IPS DF 19.7 (cell line): ENCODE measurements at places on chromosomes 6 and 20.

GRCh38 chr20:22823119-22823518, 212.0 kb upstream of the SSTR4 start:
- no peak for DNase-seq

DNA sequence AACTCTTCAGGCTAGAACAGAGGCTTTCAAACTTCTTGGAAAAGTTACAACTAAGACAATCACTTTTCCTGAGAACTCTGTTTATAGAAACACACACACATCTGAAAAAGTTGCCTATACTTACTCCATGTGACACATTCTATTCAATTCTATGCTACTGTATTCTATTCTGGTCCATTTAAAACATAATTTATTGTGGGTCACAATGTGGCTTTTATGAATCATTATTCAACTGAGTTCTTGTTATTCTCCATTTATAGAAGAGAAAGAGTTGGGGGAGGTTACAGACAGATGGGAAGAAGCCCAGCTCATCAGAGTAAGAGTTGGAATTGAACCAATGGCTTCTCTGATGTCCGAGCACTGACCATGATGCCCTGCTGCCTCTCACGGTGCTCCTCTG, 21.6 kb upstream of the BCAS1 start:
- no peak for DNase-seq

- DNase-seq, result no peak
Observed at GRCh38 chr6:43949551-43949991, 177.7 kb downstream of the MRPL14 start.

- no peak for DNase-seq
Observed at GRCh38 chr20:33981964-33982363, 11.7 kb upstream of the RALY start.

DNA sequence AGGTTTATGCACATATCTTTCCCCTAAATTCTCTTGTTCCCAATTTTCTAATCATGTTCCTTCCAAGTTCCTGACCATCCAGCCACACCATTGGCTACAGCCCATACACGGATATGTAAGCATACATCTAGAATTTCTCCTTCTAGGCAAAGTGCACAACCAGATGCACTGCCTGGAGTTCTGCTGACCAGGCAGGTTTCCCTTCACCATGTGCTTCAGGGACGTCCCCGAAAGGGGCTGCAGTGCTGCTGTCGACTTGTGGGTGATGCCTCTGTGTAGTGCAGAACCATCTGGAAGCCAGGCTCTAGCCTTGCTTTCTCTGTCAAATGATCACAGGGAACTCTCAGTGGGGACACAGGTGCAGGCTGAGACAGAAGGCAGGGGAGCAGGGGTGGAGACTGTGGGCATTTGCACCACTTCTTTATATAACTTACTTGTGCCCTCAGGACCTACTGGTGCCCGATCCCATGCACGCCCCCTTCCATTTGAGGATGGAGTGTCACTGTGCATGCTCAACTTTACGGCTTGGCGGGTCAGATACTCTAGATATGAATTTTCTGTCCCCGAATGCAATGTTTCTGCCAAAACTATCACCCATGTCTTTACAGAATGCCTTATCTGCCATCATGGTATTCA, 37.5 kb upstream of the SMOC2 start:
- DNase-seq, result no peak

- no peak for DNase-seq
Observed at GRCh38 chr6:26118999-26119398, 31.8 kb downstream of the HFE start.

GRCh38 chr20:35772563-35773058, 796 bp downstream of the PHF20 start:
- DNase-seq, result no peak

GRCh38 chr20:871436-871835, 37.9 kb downstream of the FAM110A start:
- DNase-seq, result no peak

- no peak for DNase-seq
Observed at GRCh38 chr6:42263165-42263728, 45.6 kb upstream of the MRPS10 start.

- no peak for DNase-seq
Observed at GRCh38 chr6:149306967-149307366, 10.5 kb upstream of the TAB2 start.

DNA sequence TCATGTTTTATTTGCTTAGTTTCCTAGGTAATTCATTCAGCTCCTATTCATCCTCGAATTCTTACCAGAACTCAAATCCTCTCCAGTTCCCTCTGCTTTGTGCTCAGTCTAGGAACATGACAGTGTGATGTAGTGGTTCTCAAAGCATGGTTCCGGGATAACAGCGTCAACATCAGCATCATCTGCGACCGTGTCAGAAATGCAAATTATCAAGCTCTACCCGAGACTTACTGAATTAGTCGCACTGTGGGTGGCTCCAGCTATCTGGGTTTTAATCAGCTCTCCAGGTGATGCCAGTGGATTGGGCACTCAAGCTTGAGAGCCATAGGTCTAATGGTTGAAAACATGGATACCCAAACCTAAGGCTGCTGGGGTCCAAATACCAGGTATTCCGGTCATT, 7.7 kb upstream of the STK35 start:
- no peak for DNase-seq

DNA sequence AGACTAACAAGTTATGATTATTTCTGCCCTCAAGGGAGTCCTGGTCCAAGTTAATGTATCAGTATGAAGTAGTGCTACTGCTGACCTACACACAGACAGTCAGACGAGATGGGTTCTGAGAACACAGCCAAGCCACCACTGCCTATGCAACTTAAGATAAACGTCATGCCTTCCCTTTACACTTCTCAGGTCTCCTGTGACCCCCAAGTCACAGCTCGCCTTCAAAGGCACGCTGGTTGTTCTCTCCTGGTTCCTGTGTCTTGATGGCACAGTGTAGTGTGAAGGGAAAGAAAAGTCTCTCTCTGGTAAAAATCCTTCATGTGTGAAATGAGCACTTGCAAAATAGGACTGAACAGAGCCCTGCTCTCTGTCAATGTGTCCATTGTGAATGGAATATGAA, 377.8 kb downstream of the ADGRB3 start:
- no peak for DNase-seq

DNA sequence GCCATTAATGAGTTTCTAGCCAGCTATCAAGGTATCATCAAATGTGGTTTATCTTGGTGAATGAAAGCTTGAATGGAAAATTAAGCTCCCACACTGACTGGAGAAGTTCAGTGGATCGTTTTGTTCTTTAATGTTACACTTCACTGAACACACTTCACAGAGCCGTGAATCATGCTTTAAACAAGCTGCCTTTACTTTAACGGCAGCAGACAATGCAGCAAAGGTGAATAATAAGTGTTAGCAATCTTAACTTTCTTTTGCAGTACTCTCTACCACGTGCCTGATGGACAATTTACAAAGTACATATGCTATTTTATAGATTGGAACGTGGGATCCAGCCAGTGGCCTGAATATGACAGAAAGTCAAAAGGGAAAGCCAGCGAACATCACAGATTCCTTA, 424.5 kb downstream of the GRIK2 start:
- no peak for DNase-seq

GRCh38 chr20:6519556-6519955, 247.9 kb upstream of the BMP2 start:
- DNase-seq, result no peak

DNA sequence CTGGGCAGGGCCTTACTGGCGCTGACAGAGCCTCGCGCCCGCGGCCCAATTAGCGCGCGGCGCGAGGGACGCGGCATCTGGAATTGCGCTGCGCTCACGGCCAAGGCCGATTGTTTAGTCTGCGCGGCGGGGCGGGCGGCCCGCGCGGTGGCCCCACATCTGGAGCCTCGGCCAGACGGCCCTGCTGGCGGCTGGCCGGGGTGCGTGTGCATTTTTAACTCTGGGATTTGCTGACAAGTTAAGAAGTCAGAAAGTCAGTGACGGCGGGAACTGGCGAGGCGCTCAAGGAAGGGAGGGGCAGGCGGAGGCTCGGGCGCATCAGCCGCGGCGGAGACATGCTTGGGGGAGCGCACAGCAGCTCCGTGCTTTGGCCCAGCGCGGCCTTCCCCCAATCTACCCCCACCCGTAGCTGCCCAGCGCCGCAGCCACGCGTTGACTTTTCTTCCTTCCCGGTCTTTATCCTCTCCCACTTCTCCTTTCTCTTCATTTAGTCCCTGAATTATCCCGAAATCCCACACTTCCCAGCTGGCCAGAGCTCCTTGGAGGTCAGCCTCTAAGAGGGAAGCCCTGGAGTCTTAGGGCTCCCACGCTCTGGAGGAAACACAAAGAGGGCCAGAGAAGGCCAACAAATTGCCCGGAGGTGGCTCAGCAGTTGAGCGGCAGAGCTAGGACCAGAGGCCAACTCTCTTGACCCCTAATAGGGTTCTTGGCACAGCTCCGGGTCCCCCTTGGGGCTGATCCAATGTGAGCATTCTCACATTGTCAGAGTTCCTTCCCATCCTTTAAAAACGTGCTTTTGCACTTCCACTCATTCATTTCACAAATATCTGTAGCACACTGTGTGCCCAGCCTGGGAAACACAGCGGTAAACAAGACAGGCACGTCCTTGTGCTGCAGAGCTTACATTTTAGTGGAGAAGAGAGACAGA, 40.8 kb upstream of the FOXP4 start:
- no peak for DNase-seq

DNA sequence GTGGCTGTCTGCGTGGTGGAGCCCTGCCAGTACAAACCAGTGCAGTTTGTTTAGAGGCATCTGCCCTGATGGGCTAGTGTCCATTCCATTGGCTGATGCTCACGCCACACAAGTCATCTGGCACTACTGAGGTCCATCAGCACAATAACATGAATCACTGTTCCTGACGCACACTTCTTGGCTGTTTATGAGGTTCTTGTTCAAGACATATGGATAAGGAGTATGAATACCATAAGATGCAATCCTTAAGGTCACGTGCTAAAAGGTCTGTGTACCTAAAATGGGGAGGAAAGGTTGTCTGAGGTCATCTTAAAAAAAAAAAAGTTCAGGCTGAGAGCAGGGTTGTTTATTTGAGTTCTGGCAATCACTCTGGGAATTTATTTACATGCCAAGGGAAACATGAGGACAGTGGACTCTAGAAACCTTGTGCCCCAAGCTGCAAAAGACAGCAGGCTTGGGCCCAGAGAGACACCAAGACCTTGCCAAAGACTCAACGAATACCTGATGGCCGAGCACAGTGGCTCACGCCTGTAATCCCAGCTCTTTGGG, 54.1 kb upstream of the SHLD1 start:
- no peak for DNase-seq

DNA sequence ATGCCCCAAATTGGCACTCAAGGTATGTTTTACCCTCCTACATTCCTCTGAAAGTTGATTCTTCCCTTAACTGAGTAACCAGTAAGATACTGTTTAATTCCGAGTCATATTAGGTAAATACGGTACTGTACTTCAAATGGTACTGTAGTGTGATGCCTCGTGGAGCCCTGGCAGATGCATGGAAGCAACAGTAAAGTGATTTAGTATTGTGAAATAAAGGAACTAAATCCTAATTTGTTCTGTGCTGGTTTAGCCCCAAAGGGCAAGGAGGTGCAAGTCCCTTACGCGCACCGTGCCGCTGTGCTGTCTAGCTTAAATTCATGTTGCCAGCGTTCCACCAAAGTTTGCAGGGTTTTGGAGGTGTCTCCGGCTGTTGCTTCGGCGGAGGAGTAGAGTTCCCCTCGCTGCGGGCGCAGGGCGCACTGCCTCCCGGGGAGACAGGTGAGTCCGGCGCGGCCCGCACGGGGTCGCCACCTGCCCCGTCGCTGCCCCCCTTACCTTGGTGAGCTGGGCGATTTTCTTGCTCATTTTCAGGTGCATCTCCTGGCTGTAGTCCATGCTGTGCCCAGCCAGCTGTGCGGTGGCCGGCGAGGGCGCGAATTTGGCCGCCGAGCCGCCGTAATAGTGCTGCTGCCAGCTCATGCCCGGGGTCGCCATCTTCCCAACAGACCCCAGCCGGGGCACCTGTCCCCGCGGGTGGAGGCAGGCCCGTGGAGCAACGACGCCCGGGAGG, 655 bp downstream of the FAM184A start:
- no peak for DNase-seq

GRCh38 chr20:24146231-24146634, 157.7 kb upstream of the GGTLC1 start:
- no peak for DNase-seq

- DNase-seq, result no peak
Observed at GRCh38 chr20:37347347-37347823, 1.4 kb downstream of the SRC start.

- no peak for DNase-seq
Observed at GRCh38 chr6:108113557-108114519, 39.3 kb upstream of the OSTM1 start.

DNA sequence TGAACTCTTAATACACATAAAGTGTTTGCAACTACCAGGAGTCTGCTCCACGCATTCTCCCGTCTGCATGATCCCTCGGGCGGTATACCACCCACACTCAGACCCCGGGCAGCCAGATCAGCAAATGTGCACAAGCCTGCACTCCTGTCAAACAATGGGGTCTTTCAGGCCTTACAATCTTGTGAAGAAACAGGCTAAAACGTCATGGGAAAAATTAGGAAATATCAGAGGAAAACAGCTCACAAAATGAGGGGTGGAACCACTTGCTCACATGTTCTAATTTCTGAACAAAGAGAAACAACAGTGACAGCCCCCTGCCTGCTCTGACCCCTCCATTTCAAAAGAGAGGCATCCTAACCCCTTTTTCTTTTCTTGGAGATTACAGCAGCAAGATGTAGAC, 69.4 kb downstream of the BACH2 start:
- no peak for DNase-seq

DNA sequence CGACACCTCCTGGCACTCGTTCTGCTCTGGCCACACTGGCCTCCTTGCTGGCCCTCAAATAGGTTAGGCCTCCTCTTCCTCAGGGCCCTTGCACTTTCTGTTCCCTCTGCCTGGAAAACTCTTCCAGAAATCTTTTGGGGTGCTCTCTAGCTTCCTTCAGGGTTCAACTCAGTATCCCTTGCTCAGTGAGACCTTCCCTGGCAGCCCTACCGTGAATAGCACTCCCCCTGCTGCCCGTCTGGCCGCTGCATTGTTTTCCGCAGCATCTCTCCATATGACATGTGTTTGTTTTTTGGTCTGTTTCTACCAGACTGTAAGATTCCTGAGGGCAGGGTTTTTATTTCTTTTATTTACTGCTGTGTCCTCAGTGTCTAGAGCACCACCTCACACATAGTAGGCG, 6.7 kb downstream of the DDX27 start:
- DNase-seq, result no peak

DNA sequence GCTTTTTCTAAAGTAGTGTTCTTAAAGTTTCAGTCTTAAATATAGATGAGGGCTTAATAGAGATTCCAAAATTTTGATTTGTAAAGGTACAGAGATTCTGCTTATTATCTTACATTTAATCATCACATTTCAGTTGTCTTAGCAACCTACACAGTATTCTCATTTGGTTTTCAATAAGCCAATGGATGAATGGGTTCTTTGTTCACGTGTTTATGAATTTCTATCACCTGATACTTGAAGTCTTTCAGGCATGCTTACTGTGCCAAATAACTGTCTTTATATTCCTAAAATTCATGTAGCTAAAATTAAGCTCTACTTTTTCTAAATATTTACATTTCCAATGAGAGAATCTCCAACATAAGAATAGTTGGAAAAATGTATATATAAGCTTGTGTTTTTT, 152.7 kb downstream of the EYA4 start:
- DNase-seq, result no peak

GRCh38 chr6:5680095-5680494, 326.6 kb downstream of the NRN1 start:
- DNase-seq, result no peak
